ENCODE measurements at places on chromosomes 3 and 15. TPM values are rescaled to one million over a fixed set of nuclear protein-coding genes. Genes with fewer than 3 reads are reported as not detected.

Gene MCF2L2
- polyA plus RNA-seq = 7.1 TPM

Gene TCTA
- polyA plus RNA-seq = 16.8 TPM

Gene ISG20
- polyA plus RNA-seq = not detected

Gene AHSG
- polyA plus RNA-seq = 0.59 TPM

Gene CDCP1
- not detected for polyA plus RNA-seq

Gene NLGN1
- 5.3 TPM for polyA plus RNA-seq

Gene TUSC7
- polyA plus RNA-seq = not detected

Gene LMAN1L
- not detected for polyA plus RNA-seq

Gene TMEM40
- 5.2 TPM for polyA plus RNA-seq

Gene GPR176
- polyA plus RNA-seq = 1.4 TPM

Gene LYZL4
- 4.9 TPM for polyA plus RNA-seq

GRCh38 chr15:90561344-90562244 lies 31.9 kb downstream of the CRTC3 start:
- no peak overlapping the region for H3K27ac ChIP-seq
- H3K4me3 ChIP-seq = no peak overlapping the region
- DNase-seq = no peak
- H3K36me3 ChIP-seq = no peaks in the 10 kb centered on the region
- peaks cover 48% of the 10 kb centered on the region for H3K4me1 ChIP-seq

- H3K27ac ChIP-seq = no peak overlapping the region
- H3K27me3 ChIP-seq = no peaks in the 10 kb centered on the region
- H3K4me3 ChIP-seq = no peak overlapping the region
These were observed 38.2 kb upstream of the RHO start for GRCh38 chr3:129490273-129490675.

DNA sequence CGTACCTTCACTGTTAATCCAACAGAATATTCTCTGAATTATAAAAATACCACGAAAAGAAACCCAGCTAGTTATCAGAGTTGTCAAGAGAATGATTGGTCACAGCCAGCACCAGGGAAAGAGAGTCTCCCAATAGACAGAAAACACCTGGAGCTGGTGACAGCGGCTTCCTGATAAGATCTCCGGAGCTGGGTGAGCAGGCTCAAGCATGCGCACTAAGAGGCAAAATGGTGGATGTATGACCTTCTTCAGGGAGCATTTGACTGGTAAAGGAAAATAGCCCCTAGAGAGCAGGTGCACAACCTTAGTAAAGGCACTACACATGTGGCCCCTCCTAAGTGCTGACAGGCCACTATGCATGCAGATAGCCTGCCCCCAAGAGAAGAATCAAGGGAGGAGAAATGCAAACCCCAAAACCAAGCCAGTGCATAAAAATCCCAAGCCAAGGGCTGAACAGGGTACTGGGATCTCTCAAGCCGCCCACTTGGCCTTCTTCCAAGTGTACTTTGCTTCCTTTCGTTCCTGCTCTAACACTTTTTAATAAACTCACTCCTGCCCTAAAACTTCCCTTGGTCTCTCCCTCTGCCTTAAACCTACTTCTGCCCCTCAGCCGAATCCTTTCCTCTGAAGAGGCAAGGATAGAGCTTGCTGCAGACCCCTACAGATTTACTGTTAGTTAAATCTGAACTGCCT lies 93.2 kb downstream of the UACA start:
- H3K4me1 ChIP-seq = peaks cover 54% of the 10 kb centered on the region
- peak overlapping the region; percentile 2 for H3K4me3 ChIP-seq
- H3K27me3 ChIP-seq = no peaks in the 10 kb centered on the region
- H3K36me3 ChIP-seq = peaks cover 34% of the 10 kb centered on the region
- H3K27ac ChIP-seq = peak overlapping the region; percentile 92

GRCh38 chr3:84567796-84568195 lies 391.0 kb upstream of the CADM2 start:
- H3K4me1 ChIP-seq = no peaks in the 10 kb centered on the region
- H3K27me3 ChIP-seq = no peaks in the 10 kb centered on the region
- H3K4me3 ChIP-seq = no peak overlapping the region
- H3K27ac ChIP-seq = no peak overlapping the region
- no peaks in the 10 kb centered on the region for H3K36me3 ChIP-seq
- DNase-seq = no peak

DNA sequence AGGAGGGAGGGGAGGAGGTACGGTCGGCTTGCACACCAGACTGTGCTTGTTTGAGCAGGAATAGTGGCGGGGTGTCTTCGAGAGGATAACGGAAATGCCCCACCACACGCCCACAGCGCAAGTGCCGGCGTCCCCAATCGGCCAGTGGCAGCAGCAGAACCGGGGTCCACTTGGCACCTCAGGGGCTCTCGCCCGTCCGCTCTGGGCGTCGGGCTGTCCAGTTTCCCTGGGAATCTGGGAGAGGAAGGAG lies 53.7 kb downstream of the CCDC54 start:
- no peak overlapping the region for H3K27ac ChIP-seq
- no peaks in the 10 kb centered on the region for H3K36me3 ChIP-seq
- no peak for DNase-seq
- H3K4me3 ChIP-seq = peak overlapping the region; percentile 41
- H3K4me1 ChIP-seq = peaks cover 5% of the 10 kb centered on the region
- H3K27me3 ChIP-seq = peaks cover 21% of the 10 kb centered on the region

- no peaks in the 10 kb centered on the region for H3K4me1 ChIP-seq
- no peak overlapping the region for H3K27ac ChIP-seq
- no peak overlapping the region for H3K4me3 ChIP-seq
- H3K27me3 ChIP-seq = no peaks in the 10 kb centered on the region
- DNase-seq = peak; percentile 1
These were observed 605.0 kb downstream of the NLGN1 start for GRCh38 chr3:174002543-174002942.

- H3K27me3 ChIP-seq = no peaks in the 10 kb centered on the region
- no peaks in the 10 kb centered on the region for H3K36me3 ChIP-seq
- no peak for DNase-seq
These were observed 34.1 kb downstream of the CEP19 start for GRCh38 chr3:196677931-196678330.

- DNase-seq = no peak
- H3K4me3 ChIP-seq = no peak overlapping the region
- H3K4me1 ChIP-seq = no peaks in the 10 kb centered on the region
These were observed 351.2 kb upstream of the SGO1 start for GRCh38 chr3:20537234-20537633.

DNA sequence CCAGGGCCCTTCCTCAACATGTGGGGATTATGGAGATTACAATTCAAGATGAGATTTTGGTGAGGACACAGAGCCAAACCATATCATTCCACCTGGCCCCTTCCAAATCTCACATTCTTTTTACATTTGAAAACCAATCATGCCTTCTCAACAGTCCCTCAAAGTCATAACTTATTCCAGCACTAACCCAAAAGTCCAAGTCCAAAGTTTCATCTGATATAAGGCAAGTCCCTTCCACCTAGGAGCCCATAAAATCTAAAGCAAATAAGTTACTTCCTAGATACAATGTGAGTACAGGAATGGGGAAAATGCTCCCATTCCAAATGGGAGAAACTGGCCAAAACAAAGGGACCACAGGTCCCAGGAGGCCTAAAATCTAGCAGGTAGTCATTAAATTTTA lies 309.5 kb upstream of the SLITRK3 start:
- no peak overlapping the region for H3K27ac ChIP-seq
- peaks cover 3% of the 10 kb centered on the region for H3K4me1 ChIP-seq
- no peaks in the 10 kb centered on the region for H3K27me3 ChIP-seq
- H3K36me3 ChIP-seq = no peaks in the 10 kb centered on the region

DNA sequence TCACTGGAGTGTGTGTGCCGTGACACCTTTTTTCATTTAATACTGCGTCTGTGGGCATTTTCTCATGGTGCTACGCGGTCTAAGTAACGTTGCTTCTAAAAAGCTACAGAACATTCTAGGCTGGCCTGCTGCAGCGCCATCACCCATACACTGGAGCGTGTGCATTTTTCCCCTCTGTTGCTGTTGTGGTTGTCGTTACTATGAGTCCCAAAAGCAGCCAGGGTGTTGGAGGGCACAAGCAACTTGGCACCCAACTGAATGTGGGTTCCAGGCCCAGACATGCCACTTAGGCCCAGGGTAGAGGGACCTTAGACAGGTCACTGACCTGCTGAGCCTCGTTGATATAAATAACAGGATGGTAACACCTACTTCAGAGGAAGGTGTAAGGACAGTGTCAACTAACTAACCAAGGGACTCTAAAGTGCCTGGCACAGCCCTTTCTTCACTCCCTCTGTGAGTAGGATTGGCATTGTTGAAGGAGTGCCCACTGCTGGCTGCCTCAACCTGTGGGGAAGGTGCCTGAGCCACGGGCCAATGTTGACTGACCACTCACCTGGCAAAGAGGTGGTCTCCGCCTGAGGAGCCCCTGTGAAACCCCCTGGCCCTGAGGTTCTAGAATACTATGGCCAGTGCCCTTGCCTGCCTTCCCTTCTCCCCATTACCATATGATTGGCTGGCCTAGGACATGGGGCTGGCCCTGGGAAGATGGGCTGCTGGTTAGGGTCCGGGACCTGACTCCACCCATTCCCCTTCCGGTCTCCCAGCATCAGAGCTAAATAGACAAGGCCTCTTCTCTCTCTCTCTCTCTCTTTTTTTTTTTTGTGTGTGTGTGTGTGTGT lies 3.5 kb downstream of the CSK start:
- no peak overlapping the region for H3K27ac ChIP-seq
- no peak overlapping the region for H3K4me3 ChIP-seq

GRCh38 chr3:65833761-65834505 lies 204.8 kb downstream of the MAGI1 start:
- peaks cover 7% of the 10 kb centered on the region for H3K4me1 ChIP-seq
- no peak overlapping the region for H3K4me3 ChIP-seq
- DNase-seq = peak; percentile 71
- H3K27ac ChIP-seq = no peak overlapping the region

DNA sequence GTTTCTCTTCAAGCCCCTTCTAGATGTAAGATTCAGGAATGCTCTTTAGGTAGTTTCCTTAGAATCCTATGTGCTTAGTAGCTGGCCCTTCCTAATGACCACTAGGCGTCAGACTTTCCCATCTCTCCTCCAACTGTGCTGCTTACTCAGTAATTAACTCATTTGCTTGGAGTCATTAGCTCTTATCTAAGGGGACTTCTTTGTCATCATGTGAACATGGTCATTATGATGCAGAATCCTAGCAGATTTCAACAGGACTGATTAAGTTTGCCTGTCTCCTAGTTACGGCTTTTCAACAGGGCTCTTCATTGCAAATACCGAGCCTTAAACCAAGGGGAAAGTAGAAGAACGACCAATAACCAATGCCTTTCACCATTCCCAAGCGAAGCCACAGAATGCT lies 46.4 kb downstream of the GJD2 start:
- no peaks in the 10 kb centered on the region for H3K27me3 ChIP-seq
- peak; percentile 65 for DNase-seq
- no peaks in the 10 kb centered on the region for H3K36me3 ChIP-seq
- H3K4me1 ChIP-seq = peaks cover 11% of the 10 kb centered on the region
- no peak overlapping the region for H3K27ac ChIP-seq

DNA sequence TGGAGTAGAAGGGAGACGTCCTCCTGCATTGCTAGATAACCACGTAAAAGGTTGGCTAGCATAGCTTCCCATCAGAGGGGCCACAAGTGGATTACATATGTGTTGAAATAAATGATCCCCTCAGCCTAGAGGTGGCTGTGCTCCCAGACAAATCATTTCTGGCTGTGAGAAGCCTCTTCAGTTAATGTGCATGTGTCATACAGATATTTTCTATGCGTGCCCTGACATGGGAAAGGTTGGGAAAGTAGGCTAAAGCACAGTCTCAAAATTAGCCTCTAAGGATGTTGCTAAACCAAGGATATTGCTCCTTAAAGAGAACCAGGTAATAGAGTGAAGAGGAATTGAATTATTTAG lies 17.8 kb downstream of the USP3 start:
- H3K27me3 ChIP-seq = no peaks in the 10 kb centered on the region
- H3K36me3 ChIP-seq = no peaks in the 10 kb centered on the region
- H3K27ac ChIP-seq = no peak overlapping the region
- H3K4me1 ChIP-seq = peaks cover 11% of the 10 kb centered on the region
- no peak overlapping the region for H3K4me3 ChIP-seq

- H3K4me1 ChIP-seq = no peaks in the 10 kb centered on the region
- H3K36me3 ChIP-seq = no peaks in the 10 kb centered on the region
- no peak for DNase-seq
- no peak overlapping the region for H3K4me3 ChIP-seq
- H3K27me3 ChIP-seq = no peaks in the 10 kb centered on the region
These were observed 116.1 kb upstream of the SLC7A14 start for GRCh38 chr3:170701696-170702678.

- no peaks in the 10 kb centered on the region for H3K27me3 ChIP-seq
- H3K4me1 ChIP-seq = no peaks in the 10 kb centered on the region
- no peaks in the 10 kb centered on the region for H3K36me3 ChIP-seq
- H3K27ac ChIP-seq = no peak overlapping the region
- no peak overlapping the region for H3K4me3 ChIP-seq
These were observed 50.0 kb downstream of the STRIT1 start for GRCh38 chr3:155243512-155243921.

GRCh38 chr3:42556089-42556632 lies 25.6 kb downstream of the SEC22C start:
- peaks cover 58% of the 10 kb centered on the region for H3K36me3 ChIP-seq
- H3K4me1 ChIP-seq = no peaks in the 10 kb centered on the region
- H3K27me3 ChIP-seq = no peaks in the 10 kb centered on the region
- no peak overlapping the region for H3K27ac ChIP-seq

GRCh38 chr3:120661106-120661905 lies 20.7 kb downstream of the HGD start:
- no peak overlapping the region for H3K4me3 ChIP-seq
- no peaks in the 10 kb centered on the region for H3K4me1 ChIP-seq
- H3K36me3 ChIP-seq = no peaks in the 10 kb centered on the region
- no peak overlapping the region for H3K27ac ChIP-seq

- peak overlapping the region; percentile 70 for H3K27ac ChIP-seq
These were observed 2.2 kb downstream of the ST6GAL1 start for GRCh38 chr3:186932281-186933181.

DNA sequence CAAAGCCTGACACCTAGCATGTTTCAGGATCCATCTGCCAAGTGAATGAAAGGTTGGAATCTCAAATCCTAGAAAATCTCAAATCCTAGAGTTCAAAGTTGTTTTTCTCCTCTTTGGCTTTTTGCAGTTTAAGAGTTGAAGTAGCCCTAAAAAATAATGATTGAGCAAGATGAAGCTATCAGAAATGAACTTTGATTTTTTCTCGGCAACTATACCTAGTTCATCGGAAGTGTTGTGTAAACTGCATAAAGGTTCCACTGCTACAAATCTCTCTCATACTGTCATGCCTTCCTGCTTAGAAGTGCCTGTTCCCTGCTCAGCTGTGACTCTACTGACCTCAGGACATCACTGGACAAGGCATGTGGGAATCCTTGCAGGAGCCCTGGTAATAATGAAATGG lies 35.8 kb upstream of the FOXB1 start:
- no peak overlapping the region for H3K4me3 ChIP-seq
- no peaks in the 10 kb centered on the region for H3K27me3 ChIP-seq
- no peaks in the 10 kb centered on the region for H3K36me3 ChIP-seq
- H3K27ac ChIP-seq = no peak overlapping the region
- DNase-seq = no peak
- H3K4me1 ChIP-seq = no peaks in the 10 kb centered on the region

DNA sequence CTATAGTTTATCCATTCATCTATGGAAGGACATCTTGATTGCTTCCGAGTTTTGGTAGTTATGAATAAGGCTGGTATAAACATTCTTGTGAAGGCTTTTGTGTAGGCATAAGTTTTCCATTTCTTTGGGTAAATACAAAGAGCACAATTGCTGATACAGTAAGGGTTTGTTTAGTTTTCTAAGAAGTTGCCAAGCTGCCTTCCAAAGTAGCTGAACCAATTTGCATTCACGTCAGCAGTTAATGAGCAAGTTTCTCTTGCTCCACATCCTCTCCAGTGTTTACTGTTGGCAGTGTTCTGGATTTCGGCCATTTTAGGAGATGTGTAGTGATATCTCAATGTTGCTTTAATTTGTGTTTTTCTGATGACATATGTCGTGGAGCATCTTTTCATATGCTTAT lies 34.2 kb downstream of the GABRA5 start:
- H3K27ac ChIP-seq = no peak overlapping the region
- DNase-seq = no peak
- no peaks in the 10 kb centered on the region for H3K4me1 ChIP-seq

- H3K27me3 ChIP-seq = no peaks in the 10 kb centered on the region
- no peak for DNase-seq
These were observed 39.3 kb downstream of the TRANK1 start for GRCh38 chr3:36905545-36905944.
